ENCODE measurements at places on chromosomes 12 and 14. TPM values are rescaled to one million over a fixed set of nuclear protein-coding genes. Genes with fewer than 3 reads are reported as not detected.

Gene NPFF
- 0.34 TPM for polyA plus RNA-seq

Gene TEX52
- polyA plus RNA-seq, result not detected

Gene CLEC4D
- polyA plus RNA-seq, result not detected

Gene MIP
- polyA plus RNA-seq, result not detected

Gene TPH2
- polyA plus RNA-seq, result not detected

Gene COX8C
- not detected for polyA plus RNA-seq

Gene CCDC197
- polyA plus RNA-seq, result not detected
